Esophagus muscularis mucosa (tissue), 4 donors: ENCODE measurements at places on chromosomes 11 and 22. TPM values are rescaled to one million over a fixed set of nuclear protein-coding genes. Genes with fewer than 3 reads are reported as not detected.

DNA sequence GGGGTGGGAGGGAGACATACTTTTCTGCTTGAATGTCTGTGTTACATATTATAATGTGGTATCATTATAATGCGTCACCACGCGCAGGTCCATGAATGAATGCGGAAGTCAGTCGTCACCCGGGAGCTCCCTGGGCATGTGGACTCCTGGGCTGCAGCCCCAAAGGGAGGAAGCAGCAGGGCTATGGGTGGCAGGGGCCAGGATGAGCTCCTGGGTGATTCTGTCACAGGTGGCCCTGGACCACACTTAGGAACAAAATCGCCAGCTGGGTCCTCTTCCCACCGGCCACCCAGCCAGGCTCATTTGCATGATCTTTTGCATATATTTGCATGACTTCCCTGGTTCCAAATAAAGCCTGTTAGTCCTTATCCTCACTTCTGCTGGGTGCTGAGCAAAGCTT lies 51.2 kb downstream of the KCNJ4 start:
- no peak for DNase-seq

GRCh38 chr22:49081261-49081666 lies 746.4 kb downstream of the BRD1 start:
- DNase-seq = no peak

DNA sequence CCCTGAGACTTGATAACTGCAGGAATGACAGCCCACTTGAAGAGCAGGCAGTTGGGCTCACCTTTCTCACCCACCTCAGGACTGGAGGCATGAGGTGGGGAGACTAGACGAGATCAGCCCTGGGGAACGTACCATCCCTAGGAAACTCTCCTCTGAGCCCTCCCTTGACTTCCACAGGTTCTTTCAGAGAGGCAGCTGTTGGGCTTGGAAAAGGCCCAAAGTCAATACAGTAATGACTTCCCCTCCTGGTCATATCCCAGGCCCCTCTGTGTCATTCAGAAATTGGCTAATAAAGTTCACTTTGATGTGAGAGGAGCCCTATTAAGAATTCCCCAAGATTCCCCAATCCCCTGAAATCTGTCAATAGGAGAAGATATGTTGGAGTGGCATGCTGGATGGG lies 5.8 kb upstream of the NECTIN1 start:
- DNase-seq = no peak

DNA sequence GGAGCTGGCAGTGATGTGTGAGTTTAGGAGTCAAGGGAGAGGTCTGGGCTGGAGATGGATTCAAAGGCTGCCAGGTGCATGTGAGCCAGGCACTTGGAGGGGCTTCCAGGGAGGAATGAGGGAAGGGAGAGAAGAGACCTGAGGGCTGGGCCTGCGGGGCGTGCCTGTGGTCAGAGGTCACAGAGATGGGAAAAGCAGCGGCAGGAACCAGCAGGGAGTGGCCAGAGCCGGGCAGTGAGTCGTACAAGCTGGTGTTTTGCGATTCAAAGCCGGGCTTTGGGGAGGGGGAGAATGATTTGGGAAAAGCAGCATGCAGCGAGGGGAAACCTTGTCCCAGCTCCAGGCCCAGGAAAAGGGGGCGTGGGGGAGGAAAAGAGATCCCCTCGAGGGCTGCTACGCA lies 96.9 kb upstream of the RTL6 start:
- DNase-seq = no peak

DNA sequence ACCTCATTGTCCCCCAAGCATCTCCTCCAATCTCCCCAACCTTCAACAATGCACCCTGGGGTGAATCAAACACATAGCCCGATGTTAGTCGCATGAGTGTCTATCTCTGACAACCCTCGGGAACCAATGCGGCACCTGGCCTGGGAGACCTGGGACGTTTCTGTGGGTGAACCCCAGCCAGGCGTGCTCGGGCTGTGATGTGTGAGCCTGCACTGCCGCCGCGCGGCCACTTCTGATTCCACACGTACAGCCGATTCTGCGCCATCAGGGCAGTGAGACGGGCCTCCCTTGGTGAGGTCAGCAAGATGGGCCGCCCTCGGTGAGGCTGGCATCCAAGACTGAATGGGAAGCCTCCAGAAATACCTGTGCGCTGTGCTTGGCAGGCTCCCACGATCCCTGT lies 5.2 kb upstream of the H19 start:
- no peak for DNase-seq

- no peak for DNase-seq
Observed at GRCh38 chr11:94271885-94272372, 32.5 kb upstream of the IZUMO1R start.

DNA sequence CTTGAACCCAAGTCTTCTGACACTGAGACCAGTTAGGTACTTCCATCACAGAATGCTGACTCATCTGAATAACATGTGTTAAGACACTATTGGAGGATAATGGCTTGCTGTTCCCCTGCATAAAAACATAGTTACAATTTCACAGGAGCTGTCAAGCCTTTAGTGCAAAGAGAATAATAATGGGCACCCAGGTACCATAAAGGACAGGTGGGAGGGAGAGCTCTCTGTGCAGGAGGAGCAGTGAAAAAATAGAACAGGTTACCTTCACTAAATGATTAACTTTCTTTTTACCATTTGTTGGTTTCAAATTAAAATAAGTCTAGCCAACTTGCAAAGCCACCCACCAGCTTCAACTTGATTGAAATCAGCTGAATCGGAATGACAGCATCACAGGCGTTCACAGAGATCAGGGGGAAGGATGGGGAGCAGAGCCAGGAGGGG lies 173.2 kb downstream of the DSCAML1 start:
- no peak for DNase-seq

DNA sequence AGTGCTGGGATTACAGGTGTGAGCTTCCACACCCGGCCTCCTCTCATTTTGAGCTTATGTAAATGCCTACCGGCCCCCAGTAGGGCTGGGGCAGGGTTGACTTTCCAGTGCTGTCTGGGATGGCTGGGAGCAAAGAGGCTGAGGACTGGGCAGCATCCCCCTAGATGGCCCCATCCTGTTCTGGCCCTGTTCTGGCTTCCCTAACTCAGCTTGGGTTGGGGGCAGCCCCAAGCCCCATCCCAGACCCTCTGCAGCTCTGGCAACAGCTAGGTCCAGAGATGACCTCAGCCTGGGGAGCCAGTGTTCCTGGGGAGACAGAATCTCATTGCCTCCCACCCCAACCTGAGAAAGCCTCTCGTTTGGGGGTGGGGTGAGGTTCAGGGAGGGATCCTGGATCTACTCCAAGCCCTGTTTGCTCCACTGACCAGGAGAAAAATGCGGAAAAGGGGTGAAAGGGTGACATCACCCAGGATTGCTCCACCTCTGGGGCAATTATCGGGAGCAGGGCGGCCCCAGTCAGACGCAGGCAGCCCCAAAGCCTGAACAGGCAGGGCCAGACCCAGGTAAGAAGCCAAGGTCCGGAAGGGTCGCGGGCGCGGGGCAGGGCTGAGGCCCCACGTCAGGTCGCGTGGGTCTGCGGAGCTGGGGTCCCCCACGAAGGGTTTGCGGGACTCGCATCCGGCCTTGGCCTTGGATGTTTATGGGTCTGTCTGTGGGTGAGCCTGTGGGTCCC lies at the start of gene PNPLA2:
PNPLA2 (plus strand) TSS at position 519 of the 733 bp plus-strand sequence. CDS start 805 bp downstream, outside the sequence.
- DNase-seq = no peak

- no peak for DNase-seq
Observed at GRCh38 chr22:24952837-24953383, 394 bp downstream of the KIAA1671 start.

DNA sequence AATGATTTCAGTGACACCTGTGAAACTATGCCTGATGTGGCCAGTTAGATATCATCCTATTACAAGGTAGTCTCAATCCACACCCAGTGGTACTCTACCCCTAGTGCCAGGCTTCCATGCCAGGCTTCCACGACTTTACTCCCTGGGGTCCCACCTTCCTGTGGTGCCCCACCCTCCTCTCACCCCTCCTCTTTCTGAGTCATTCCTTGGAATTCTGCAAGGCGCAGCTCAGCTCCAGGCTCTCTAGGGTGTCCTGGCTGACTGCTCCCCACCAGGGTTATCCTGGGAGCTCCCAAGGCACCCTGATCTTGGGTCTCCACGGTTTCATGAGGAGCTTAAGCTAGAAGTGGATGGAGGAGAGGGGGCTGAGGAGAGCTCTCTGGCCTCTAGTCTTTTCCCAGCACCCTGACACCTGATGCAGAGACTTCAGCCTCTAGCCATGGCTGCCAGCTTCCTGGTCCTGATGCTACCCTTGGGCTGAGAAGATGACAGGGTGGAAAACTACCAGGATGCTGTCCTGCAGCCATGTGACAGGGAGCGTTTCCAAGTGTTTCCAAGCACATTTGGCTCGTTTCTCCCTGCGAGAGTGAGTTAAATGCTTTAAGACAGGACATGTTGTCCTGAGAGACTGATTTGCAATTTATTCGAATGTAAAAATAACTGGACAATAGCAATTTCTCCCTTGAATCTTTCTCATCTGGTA lies 1461.2 kb downstream of the TBC1D22A start:
- DNase-seq = peak; percentile 89

GRCh38 chr22:35797411-35797810 lies 79.7 kb downstream of the APOL5 start:
- DNase-seq = no peak

GRCh38 chr11:32962016-32962415 lies 53.7 kb upstream of the DEPDC7 start:
- no peak for DNase-seq

GRCh38 chr22:23750714-23751440 lies at the start of gene ZNF70:
Gene ZNF70, minus strand, starts transcription at chr22:23751112. Its CDS starts 5,972 bp downstream, at chr22:23745140.
- no peak for DNase-seq

DNA sequence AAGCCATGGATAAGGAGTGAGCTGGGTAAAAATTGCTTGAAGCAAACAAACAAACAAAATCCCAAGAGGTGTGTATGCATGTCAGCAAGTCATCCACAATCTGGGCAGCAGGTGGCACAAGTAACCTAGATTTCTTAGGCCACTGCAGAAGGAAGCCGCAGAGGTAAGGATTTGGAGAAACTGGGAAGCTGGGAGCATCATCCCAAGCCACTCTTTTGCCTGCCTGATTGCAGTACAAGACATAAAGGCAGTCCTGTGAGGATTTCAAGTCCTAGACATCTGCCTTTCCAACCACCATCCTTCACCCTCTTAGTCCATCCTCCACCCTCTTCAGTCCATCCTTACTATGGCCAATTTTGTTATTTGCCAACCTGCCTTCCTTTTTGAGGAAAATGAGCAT lies 67.2 kb upstream of the BMAL1 start:
- no peak for DNase-seq

- no peak for DNase-seq
Observed at GRCh38 chr11:26158251-26158650, 173.7 kb upstream of the ANO3 start.

DNA sequence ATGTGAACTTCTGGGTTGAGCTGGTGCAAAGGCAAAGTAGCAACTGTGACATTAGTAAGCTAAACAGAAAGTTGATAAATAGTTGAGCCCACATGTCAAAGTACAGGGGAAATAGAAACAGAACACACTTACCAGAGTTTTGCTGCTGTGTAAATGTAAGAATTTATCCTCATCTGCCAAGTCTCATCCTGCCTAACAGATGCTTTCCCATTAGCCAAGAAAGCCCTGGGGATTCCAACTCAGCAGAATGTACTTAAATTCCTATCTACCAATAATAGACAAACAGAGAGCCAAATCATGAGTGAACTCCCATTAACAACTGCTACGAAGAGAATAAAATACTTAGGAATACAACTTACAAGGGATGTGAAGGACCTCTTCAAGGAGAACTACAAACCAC lies 7.3 kb upstream of the OR51A2 start:
- DNase-seq = no peak

- no peak for DNase-seq
Observed at GRCh38 chr11:119982517-119983239, 155.2 kb downstream of the TRIM29 start.

DNA sequence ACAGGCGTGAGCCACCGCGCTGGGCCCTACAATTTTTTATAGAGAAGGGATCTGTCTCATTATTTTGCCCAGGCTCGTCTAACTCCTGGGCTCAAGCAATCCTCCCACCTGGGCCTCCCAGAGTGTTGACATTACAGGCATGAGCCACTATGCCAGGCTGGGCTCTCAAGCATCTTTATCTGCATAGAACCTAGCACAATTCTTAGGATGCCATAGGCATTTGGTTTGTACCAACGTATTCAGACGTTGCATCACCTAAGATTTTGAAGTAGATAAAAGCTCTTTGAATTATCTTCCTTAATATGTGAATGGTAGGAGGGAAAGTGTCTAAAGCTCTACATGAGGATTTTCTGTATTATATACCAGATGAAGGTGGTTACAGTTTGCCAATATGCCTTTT lies 30.5 kb downstream of the RTN3 start:
- no peak for DNase-seq

DNA sequence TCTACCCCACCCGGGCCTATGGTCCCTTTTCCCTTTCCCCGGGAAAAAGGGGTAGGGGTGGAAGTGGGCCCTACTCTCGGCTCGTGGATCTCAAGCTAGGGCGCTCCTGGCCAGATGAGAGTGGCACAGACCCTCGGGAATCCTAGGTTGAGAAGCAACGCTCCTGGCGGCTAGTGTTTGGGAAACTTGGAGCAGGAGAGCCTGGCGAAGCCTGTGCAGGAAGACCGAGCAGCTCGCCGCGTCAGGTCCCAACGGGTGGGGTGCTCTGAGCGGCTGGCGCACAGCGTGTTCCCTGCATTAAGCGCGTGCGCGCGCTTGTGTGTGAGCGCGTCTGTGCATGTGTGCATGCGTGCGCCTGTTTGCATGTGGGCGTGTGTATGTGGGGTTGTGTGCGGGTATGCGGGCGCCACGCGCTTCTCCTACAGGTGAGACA lies 7.1 kb upstream of the FLI1 start:
- DNase-seq = no peak

GRCh38 chr11:77783025-77783424 lies 37.5 kb downstream of the RSF1 start:
- DNase-seq = no peak

GRCh38 chr22:37166675-37167066 lies 17.0 kb upstream of the IL2RB start:
- DNase-seq = peak; percentile 96

DNA sequence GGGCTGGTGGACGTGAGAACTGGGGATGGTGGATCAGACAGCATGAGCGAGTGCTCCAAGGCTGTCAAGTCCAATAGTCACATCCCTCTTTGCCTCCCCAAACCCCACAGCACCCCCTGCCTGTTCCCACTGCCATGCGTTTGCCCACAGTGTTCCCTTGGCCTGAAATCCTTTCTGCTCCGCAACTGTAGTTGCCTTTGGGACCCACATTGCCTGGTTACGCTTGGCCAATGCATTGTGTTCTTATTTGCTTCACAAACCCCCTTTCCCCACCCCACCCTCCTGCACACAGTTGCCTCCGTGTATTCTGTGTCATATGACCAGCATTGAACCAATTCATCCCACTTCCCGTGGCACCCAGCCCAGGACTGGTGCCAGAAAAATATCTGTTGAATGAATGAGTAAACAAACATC lies 2.1 kb upstream of the KIAA0930 start:
- DNase-seq = no peak

Gene YPEL4
- 1.4 TPM for total RNA-seq

Gene NXPE1
- total RNA-seq = not detected

Gene APOBEC3H
- not detected for total RNA-seq

Gene TBX1
- total RNA-seq = 1.4 TPM

Gene SLC22A12
- not detected for total RNA-seq

Gene TIGD3
- total RNA-seq = 0.19 TPM

Gene RIMBP3B
- total RNA-seq = 0.11 TPM
